Kidney (tissue), 22 donors: ENCODE measurements at places on chromosomes 11 and 22.
A peak's percentile ranks its signal among the peaks of the same experiment; 100 is the strongest.

DNA sequence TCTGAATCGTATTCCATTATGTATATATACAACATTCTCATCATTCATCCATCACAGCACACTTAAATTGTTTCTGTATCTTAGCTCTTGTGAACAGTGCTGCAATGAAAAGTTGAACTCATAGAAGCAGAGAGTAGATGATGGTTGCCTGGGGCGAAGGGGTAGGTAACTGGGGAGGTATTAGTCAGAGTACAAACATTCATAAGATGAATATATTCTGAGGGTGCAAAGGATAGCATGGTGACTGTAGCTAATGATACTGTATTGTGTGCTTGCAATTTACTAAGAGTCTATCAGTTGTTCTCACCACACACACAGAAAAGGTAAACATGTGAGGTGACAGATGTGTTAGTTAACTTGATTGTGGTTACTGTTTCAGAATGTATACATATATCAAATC is 12.6 kb upstream of the RFPL2 start:
- DNase-seq: no peak

DNA sequence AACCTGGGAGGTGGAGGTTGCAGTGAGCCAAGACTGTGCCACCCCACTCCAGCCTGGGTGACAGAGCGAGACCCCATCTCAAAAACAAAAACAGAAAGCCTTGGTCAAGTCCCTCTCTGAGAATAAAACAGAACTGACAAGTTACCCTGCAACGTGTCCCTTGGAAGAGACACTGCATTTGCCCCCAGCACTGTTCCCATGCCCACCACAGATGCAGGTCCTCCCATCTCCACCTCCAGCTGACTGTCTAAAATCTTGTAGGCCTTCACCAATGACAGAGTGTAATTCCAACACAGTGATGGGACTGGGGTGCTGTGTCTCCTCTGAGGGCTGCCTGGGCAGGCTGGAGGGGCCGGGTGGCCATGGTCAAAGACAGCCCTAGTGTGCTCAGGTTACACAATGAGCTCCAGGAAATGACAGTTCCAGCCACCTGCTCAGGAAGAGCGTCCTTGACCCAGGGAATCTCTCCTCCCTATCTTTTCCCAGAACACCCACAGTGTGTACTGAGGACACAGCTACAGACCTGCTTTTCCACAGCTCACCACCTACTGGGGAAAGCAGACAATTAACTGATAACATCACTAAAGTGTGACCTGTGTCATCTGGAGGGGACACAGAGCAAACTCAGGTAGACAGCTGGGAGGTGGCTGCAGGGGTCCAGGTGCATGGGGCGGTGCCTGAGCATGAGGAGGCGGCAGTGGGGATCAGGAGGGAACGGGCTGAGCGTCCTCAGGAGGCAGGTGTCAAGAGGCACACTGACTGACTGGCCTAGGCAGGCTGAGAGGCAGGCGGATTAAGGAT is 56.4 kb downstream of the ARFGAP3 start:
- peak; percentile 44 for DNase-seq

GRCh38 chr11:76655501-76656049 is 15.0 kb downstream of the LRRC32 start:
- no peak for DNase-seq

- DNase-seq: no peak
Observed at GRCh38 chr11:105100206-105100605, 39.4 kb downstream of the CARD18 start.

DNA sequence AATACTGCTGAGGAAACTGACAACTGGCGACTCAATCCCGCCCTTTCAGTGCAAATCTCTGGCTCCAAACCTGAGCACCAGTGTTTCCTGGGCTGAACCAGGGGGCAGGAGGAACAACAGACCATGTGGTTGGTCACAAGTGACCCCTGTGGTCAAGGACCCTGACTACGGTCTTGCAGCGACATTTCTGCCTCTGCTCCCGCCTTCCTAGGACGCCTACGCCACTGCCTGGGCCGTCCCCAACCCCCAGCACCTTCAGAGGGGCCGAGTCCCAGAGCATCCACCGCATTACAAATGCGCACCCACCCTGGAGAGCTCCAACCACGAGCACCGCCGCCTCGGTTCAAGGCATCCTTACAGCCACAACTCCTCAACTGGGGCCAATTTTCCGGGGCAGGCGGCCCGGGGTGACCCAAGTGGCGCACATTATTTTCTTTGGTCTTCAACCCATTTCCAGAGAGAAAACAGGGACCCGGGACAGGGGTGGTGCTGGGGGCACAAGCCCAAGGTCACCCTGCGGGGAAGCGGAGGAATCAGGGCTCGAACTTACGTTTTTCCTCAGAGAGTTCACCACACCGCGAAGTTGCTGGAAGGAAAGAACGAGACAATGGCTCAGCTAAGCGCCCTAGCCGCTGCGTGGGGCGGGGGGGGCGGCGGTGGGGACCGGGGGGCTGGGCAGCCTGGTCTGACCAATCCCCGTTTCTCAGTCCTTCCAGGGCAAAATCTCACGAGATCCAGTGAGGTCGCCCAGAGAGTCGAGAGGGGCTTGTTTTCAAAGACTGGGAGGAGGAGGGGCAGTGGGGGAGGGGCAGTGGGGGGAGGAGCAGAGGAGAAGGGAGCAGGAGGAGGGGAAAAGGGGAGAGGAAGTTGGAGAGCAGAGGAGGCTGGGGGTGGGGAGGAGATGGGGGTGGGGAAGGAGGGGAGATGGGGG is 1.8 kb downstream of the PRAME start:
- no peak for DNase-seq

DNA sequence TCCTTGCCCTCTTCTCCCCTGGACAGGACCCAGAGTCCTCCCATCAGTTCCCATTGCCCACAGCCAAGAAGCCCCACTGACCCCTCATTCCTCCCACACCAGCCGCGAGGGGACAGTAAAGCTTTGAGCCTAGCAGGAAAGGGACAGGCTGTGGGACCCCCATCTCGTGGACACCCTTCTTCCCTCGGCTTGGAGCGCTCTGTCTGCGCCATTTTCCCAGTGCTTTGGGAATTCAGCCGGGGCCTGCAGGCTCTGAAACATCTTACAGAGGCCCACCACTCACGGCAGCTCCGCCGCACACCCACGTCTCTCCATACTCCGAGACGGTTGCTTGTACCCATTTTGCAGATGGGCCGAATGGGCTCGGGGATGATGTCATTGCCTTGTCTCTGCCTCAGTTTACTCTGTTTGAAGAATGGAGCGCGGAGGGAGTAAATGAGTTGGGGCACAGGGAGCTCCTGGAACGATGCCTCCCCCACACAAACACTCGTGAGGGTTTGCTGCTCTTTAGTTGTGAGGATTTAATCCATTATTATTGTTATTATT is 447.7 kb downstream of the TBC1D22A start:
- no peak for DNase-seq

DNA sequence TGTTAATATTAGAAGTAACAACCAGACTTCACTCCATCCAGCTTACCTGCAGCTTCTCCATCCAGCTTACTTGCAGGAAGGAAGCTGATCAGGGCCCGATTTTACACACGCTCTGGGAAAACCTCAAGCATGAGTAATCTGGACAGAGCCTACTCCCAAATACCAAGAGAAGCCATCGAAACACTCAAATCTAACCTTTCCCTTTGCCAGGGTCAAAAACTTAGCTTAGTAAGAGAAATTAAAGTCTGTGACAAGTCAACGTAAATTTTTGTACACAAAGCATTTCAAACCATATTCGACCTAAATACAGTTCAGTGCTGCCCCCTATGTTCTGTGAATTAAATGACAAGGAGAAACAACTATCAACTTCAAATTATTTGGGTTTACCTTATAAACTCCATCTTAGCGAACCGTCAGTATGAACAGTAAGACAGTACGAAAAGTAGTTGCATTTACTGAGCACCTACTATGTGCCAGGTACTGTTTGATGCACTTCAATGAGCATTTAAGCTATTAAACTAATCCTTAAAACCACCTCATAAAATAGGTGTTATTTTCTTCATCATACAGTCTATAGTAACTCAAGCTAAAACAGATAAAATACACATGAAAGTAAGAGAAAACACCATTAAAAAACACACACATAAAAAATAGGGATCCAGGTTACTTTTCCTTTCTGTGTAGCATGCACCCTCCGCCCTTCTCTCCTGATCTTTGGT is 36.9 kb downstream of the ARFGAP3 start:
- no peak for DNase-seq
